Esophagus muscularis mucosa (tissue), 4 donors: ENCODE measurements at places on chromosomes 5 and 9. TPM values are rescaled to one million over a fixed set of nuclear protein-coding genes. Genes with fewer than 3 reads are reported as not detected.
A peak's percentile ranks its signal among the peaks of the same experiment; 100 is the strongest.

GRCh38 chr5:156888520-156888919, 38.4 kb downstream of the PPP1R2B start:
- no peak for DNase-seq

Gene SPINK7
- not detected for total RNA-seq

Gene IL13
- total RNA-seq, result not detected

Gene SPATA31D4
- total RNA-seq, result not detected

Gene TUT7
- 33.0 TPM for total RNA-seq

- no peak for DNase-seq
Measured at GRCh38 chr5:174064171-174064570, 18.7 kb downstream of the NSG2 start.

DNA sequence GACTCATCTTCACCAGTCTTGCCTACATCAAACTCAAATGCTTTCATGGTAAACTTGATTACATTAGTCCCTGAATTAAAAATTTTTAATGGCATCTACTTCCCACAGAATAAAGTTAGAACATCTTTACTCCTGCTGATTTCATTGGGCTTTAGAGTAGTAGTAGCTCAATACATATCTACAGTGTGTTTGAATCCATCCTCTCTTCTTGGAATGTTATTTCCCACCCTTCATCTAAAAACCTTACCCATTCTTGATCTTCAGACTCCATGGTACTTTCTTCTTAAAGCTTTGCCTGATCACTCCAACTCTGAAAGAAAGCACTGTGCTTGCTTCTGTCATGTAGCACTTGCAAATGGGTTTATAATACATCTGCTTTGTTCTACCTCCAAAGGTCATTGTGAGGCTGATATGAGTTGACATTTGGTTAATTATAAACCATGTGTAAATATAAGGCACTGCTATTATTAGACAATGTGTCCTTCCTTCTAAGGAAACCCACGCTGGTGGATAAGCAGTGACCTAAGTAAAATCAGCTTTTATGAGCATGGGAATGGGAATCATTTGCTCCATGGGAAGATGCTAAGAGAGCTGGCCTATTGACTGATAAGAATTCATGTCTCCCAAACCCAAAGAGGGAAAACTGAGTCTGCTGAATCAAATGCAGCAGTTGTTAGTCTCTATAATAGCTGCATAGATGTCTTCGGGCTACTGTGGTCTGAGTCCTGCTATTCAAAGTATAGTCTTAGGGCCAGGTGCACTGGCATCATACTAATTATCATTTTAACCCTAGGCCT, 7.5 kb upstream of the PRLR start:
- peak; percentile 31 for DNase-seq

- no peak for DNase-seq
Measured at GRCh38 chr5:116577064-116577788, 2.6 kb upstream of the SEMA6A start.

DNA sequence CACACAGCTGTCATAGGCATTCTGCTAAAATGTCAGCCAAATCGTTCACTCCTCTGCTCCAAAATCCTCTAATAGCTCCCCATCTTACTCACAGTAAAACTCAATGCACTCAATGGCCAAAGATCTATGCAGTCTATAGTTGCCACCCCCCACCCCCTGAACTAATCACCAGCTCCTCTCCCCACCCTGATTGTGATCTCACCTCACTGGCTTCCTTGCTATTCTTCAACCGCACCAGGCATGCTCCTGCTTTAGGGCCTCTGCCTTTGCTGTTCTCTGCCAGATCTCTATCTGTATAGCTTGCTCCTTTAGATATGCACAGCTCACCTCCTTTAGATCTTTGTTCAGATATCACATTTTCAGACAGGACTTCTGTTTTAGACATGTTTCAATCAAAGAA, 33.2 kb upstream of the SNX2 start:
- no peak for DNase-seq

- no peak for DNase-seq
Measured at GRCh38 chr5:63916786-63917185, 45.5 kb downstream of the HTR1A start.

Gene TMEM171
- total RNA-seq, result not detected

- DNase-seq, result peak; percentile 21
Measured at GRCh38 chr5:68823301-68823700, 270.5 kb upstream of the SLC30A5 start.

Gene CCL27
- not detected for total RNA-seq

DNA sequence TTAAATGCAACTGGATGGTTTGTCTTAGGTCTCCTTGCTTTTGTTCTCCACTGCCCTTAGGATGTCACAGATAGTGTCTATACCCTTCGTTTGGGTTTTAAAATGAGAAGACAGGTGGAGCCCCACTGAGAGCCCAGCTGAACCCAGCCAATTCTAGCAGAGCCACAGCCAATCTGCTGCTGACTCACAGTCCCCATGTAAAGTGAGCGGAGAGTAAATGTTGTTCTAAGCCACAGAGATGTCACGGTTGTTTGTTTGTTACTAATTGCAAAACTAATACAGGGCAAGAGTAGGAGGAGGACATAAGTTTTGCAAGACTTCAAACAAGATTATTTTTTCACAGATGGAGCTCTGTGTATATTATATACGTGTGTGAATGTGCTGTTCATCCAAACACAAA, 50.5 kb upstream of the AGXT2 start:
- DNase-seq, result no peak

- no peak for DNase-seq
Measured at GRCh38 chr9:121122246-121123032, 47.7 kb downstream of the CNTRL start.

Gene TMEM215
- total RNA-seq, result not detected

Gene BASP1
- total RNA-seq, result 19.7 TPM

DNA sequence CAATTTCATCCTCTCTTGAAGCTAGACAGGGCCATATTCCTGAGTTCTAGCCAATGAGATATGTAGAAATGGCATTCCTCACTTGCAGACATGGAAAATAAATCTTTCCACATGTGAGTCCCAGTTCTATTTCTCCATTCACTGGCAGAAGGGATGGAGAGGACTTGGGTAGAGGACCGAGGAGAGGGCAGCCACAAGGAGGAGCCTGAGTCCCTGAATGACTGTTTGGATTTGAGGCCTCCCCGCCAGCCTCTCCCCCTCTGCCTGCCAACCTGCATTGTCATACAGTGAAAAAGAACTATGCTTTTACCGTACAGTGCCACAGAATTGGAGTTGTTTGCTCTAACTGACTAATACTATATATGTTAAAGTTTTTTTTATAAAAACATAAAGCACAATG, 583.0 kb upstream of the WWC1 start:
- no peak for DNase-seq

GRCh38 chr5:114977979-114978573, 191.6 kb downstream of the TRIM36 start:
- DNase-seq, result no peak

- no peak for DNase-seq
Measured at GRCh38 chr9:84330246-84330645, 10.3 kb downstream of the SLC28A3 start.

GRCh38 chr9:69276775-69277174, 48.2 kb upstream of the ENTREP1 start:
- no peak for DNase-seq

DNA sequence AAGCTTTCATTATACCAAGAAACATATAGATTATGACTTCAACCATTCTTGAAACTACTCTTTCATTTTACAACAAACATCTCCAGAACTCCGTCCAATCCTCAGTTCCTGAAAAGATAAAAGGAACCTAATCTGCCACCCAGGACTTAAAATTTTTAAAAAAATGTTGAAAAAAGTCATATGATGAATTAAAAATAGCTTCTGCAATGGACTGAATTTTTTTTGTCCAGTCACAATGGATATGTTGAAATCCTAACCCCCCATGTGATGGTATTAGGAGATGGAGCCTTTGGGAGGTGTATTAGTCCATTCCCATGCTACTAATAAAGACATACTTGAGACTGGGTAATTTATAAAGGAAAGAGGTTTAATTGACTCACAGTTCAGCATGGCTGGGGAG, 2.7 kb upstream of the ALDH1A1 start:
- no peak for DNase-seq

Gene LRRC70
- total RNA-seq, result 3.6 TPM

- peak; percentile 91 for DNase-seq
Measured at GRCh38 chr5:140322751-140323731, 20.1 kb upstream of the PFDN1 start.

Gene ANKRD20A1
- total RNA-seq, result 0.92 TPM

GRCh38 chr5:157559301-157559700, 16.3 kb downstream of the ADAM19 start:
- no peak for DNase-seq

DNA sequence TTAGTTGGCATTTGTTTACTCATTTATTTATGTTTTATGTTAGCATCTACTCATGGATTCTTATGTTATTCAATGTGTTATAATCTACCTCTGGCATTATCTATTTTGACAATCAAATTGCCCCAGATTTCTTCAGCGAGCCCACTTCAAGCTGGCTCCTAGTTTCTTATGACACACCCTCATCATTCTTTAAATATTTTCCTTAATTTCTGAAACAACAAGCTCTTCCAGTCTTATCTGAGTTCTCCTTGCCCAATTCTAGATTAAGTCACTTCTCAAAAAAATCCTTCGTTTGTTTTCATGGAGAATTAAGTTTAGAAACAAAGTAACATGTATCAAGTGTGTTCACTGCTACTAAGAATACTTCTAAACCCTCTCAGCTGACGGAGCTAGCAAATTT, 229.8 kb downstream of the SEMA5A start:
- no peak for DNase-seq

- DNase-seq, result no peak
Measured at GRCh38 chr5:95697781-95698681, 15.2 kb upstream of the SPATA9 start.

Gene TMEM174
- total RNA-seq, result not detected

Gene STK32A
- total RNA-seq, result 1.4 TPM

DNA sequence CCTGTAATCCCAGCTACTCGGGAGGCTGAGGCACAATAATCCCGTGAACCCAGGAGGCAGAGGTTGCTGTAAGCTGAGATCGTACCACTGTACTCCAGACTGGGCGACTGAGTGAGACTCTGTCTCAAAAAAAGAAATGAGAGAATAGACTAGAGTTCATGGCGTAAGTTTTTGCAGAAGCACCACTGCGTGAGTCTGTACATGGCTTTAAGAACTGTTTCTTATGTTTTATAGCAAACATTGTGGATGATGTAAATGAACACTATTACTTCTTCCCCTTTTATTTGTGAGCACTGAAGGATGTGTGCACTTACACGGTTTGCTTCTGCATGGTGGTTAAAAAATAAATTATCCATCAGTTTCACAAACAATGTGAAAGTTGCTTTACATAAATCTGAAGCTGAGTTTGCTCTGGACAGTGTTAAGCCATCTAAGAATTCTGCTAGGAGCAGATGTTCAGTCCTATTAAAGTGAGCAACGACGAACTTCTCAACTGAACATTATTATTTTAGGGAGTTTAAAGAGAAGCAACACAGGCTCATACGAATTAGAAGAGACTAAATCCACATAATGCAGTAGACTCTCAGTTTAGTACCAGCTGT, 52.5 kb downstream of the ZFAND5 start:
- DNase-seq, result no peak

GRCh38 chr5:41837793-41838192, 32.4 kb downstream of the OXCT1 start:
- no peak for DNase-seq

GRCh38 chr9:36802201-36802920, 229.7 kb downstream of the MELK start:
- DNase-seq, result no peak

Gene TJP2
- total RNA-seq, result 101 TPM

Gene FBLL1
- 0.33 TPM for total RNA-seq

Gene CCDC107
- total RNA-seq, result 99.3 TPM

DNA sequence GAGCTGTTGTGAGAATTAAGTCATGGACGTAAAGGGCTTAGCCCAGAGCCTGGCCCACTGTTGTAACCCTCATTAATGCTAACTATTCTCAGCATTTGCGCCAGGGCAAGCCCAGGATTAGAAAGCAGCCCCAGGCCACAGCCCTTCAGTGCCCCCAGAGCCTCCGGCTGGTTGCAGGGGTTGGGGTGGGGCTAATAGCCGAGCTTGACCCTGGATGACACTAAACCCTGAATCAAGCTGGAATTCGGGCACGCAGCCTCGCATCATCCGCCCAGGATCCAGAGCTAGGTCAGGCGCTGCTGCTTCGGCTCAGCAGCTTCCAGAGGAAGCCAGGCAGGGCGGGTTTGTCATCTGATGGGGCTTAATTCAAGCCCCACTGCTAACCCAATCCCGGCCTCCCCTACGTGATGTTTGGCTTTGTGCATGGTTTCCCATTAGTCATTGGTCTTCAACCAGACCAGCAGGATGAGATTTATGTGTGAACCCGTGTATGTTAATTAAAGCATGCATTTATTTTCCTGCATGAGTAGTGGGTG, 1.2 kb upstream of the MEGF9 start:
- DNase-seq, result no peak

Gene IL4
- not detected for total RNA-seq

GRCh38 chr9:28287455-28287854, 714.2 kb upstream of the C9orf72 start:
- DNase-seq, result no peak

DNA sequence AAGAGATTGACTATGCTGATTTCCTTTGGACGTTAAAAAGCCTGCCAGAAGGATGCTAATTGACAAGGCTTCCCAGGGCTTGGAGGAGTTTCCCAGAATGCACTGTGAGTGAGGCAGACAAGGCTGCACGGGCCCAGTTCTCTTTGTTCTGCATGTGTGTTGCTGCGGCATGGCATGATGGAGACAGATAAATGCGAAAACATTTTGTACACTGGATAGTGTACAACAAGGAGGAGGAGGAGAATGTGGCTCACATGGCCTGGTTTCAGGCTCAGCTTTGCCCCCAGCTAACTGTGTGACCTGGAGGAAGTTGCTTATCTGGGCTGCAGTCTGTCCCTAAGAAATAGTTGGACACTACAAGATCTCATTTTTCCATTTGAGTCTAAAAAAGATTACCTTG, 135.5 kb upstream of the CPEB4 start:
- DNase-seq, result no peak

DNA sequence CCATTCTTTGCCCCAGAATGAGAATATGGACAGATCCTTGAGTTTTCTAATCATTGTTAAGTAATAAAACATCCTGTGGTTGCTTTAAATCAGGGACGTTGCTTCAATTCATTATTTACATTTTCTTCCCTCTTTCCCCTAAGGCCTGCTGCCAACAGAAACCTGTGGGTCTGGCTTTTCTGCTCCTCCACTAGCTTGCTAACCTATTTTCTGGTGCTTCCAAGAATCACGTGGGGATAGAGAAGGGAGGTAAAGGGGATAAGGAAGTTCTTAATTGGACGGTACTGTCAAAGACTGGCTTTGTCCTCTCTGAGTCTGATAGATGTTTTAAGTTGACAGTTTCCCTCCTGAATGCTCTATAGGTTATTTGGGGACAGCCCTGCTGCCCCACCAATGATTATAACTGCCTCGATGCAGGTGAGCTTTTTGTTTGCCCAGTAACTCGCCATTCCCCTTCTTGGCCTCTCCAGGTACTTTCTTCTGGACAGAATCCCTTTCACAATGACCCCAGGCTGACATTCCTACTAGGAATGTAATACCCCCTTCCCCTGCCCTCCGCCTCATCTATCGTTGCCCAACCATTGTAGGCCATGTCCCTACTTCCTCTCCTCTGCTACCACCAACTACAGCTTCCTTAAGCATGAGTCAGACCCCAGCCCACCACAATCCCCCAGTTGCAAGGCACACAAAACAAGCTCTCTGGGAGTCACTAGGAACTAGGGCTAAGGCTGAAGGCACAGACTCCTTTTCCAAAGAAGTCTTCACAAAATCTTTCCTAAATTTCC, 19.9 kb upstream of the CPEB4 start:
- DNase-seq, result no peak

Gene ADGRV1
- total RNA-seq, result 0.42 TPM
